ENCODE measurements at places on chromosomes 3 and 15.

GRCh38 chr3:50150404-50150750 is 4.7 kb upstream of the SEMA3F start:
- DNase-seq, result no peak

GRCh38 chr3:138348754-138349739 is 668 bp downstream of the MRAS start:
- DNase-seq, result no peak

GRCh38 chr3:9314796-9315195 is 48.1 kb upstream of the THUMPD3 start:
- no peak for DNase-seq

DNA sequence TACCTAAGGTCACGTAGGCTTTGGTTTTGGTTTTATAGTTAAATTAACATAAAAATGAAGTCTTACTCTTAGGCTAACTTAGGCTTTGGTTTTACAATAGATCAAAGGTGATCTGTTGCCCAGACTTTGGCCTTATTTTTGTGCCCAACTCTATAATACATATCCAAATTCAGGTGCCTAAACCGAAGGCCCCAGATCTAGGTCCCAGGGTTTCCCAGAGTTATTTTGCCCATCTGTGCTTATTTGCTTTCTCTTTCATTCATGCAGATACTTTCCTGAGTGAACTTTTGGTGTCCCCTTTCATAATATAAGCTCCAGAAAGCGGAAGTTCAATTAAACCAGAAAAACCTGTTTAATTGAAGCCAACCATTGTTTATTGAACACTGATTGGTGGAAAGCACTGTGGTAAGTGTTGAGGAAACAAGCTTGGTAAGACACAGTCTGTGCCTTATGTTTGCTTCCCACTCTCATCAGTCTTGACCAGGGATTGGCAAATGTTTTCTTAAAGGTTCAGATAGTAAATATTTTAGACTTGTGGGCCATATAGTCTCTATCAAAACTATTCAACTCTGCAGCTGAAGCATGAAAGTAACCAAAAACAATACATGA is 209.7 kb downstream of the WDR72 start:
- DNase-seq, result no peak

GRCh38 chr3:133393204-133393603 is 6.7 kb upstream of the BFSP2 start:
- no peak for DNase-seq

Measured in GF-D8 (cell line).